NCI-H748 treated with DMSO at 0.1 percent for 48 hours (cell line): ENCODE measurements at places on chromosomes 1 and 21.

GRCh38 chr1:230065571-230065970 is 1.5 kb upstream of the GALNT2 start:
- DNase-seq: no peak

GRCh38 chr1:77281491-77282186 is at the start of gene AK5:
Gene AK5 (plus strand): TSS chr1:77282019. CDS start chr1:77282314, 295 bp downstream.
- peak; percentile 23 for DNase-seq

- no peak for DNase-seq
Observed at GRCh38 chr1:27632387-27633297, 2.3 kb downstream of the FGR start.

DNA sequence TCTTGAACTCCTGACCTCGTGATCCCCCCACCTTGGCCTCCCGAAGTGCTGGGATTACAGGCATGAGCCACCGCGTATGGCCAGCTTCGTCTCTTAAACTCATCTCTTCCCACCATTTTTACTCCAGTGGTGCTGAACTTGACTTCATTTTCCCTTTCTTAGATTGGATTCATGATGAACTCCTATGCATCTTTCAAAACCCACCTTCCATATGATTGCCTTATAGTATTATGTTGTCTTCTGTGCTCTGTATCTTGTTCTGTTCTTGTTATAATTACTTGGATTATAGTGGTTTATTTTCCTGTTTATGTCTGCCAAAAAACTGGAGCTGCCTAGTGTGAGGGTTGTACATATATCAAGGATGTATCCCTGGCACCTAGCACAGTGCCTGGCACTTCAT is 110.8 kb upstream of the GADD45A start:
- no peak for DNase-seq

- no peak for DNase-seq
Observed at GRCh38 chr1:94165843-94166242, 44.9 kb upstream of the ABCA4 start.

DNA sequence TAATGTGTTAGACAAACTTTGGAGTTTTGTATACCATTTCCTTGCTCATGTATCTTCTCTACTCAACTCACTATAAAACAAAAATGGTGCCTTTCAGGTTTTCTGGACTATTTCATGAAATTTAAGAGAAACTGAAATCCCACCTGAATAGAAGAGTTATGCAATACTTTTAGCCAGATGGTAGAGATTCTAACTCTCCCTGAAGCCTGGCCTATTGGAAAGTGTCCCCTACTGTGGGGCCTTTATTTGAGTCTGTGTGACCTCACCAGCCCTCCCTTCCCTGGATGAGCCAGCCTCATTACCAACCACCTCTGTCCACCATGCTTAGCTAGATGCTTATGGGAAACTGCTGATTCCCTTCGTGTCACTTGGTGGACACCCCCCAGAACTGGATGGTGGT is 35.5 kb downstream of the TBX19 start:
- no peak for DNase-seq

GRCh38 chr1:15949453-15950245 is 26.3 kb downstream of the ZBTB17 start:
- no peak for DNase-seq

DNA sequence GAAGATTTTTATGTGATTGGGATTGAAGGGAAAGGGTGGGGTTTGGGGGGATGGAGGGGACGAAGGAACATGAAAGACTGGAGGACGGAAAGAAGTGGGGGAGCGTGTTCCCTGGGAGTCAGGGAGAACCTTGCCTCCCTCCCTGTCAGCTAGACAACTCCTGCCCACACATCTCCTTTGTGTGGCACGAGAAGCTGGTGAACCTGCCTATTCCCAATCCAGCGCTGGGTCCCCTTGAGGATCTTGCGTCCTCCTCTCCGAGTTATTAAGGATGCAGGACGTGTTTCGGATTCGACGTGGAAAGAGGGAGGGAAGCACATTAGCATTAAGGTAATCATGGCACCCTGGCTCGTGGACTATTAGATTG is 1.4 kb downstream of the LRRC7 start:
- peak; percentile 55 for DNase-seq

GRCh38 chr1:113660088-113660487 is 99.2 kb downstream of the PHTF1 start:
- DNase-seq: no peak

DNA sequence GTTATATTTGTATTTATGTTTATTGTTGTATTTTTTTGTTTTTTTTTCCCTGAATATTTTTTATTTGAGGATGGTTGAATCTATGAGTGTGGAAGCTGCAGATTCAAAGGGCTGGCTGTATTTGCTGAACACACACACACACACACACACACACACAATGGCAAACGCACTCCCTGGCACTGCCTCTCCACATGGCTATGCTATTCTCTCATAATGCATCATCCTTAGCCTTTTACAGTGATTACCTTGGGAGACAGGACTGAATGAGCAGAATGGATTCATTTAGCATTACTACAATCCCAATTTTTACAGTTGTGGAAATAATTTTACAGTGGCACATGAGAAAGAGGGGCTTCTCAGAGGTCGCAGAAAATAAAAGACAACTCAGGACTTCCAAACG is 390.1 kb downstream of the PCP4 start:
- DNase-seq: no peak

GRCh38 chr1:119225265-119225664 is 84.8 kb upstream of the WARS2 start:
- DNase-seq: no peak

GRCh38 chr1:85473390-85473789 is 8.4 kb upstream of the DDAH1 start:
- no peak for DNase-seq

DNA sequence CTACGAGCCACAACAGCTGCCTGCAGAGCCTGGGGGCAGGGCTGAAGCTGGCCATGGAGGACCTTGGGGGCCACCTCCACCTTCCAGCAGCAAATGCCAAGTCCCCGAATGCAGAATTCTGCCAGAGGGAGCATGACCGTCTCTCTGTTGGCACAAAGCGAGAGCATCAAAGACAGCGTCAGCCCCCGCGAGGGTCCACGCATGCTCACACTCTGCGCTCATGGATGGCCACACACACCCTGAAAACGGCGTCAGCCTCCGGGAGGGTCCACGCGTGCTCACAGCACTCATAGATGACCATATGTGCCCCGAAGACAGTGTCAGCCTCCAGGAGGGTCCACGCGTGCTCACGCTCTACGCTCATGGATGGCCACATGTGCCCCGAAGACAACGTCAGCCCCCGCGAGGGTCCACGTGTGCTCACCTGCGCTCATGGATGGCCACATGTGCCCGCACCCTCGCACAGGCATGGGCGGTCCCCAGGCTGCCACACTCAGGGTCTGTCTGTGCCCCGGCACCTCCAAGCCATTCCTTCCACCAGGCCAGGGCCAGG is 46.5 kb downstream of the MORN1 start:
- DNase-seq: no peak

- no peak for DNase-seq
Observed at GRCh38 chr1:180278194-180278515, 48.1 kb downstream of the LHX4 start.

- DNase-seq: no peak
Observed at GRCh38 chr1:198030682-198031081, 113.5 kb downstream of the LHX9 start.

GRCh38 chr1:235272851-235273250 is 55.1 kb downstream of the ARID4B start:
- no peak for DNase-seq

GRCh38 chr1:204520834-204521709 is 4.9 kb downstream of the MDM4 start:
- DNase-seq: no peak

DNA sequence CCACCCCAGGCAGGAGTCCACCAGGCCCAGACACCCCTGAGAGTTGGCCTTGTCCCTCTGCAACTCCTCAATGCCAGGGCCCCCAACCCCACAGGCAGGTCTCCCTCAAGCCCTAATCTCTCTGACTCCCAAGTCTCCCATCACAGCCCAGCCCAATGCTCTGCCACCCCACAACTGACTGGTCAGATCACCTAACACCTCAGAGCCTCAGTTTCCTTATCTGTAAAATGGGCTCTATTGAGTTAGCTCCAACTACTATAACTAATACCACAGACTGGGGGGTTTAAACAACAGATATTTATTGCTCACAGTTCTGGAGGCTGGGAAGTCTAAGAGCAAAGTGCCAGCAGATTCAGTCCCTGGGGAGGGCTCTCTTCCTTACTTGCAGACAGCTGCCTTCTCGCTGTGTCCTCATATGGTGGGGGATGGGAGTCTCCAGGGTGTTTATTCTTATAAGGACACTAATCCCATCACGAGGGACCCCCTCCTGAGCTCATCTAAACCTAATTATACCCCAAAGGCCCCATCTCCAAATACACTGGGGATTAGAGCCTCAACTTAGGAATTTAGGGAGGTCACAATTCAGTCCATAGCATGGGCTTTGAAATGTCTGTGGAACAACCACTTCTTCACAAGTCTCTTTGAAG is 34.9 kb upstream of the ZC3H12A start:
- no peak for DNase-seq

DNA sequence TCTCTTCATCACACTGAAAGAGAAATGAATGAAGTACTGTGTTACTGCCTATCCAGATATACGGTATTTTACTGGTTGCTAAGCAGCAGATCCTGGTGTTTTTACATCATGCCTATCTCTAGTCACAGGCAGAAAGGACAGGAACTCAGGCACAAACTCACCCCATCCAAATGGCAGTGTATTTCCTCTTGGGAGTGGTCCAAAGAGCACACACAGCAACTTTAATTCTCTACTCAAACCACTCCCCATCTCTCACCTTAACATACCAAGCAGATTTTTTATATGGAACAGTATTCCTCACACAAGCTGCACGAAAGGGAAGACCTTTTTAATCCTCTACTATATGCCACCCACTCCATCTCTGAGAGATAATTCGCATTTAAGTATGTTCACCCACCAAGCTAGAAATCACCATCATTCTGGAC is 27.3 kb downstream of the EIF4G3 start:
- no peak for DNase-seq

GRCh38 chr1:180131510-180131909 is 23.2 kb upstream of the QSOX1 start:
- DNase-seq: no peak

DNA sequence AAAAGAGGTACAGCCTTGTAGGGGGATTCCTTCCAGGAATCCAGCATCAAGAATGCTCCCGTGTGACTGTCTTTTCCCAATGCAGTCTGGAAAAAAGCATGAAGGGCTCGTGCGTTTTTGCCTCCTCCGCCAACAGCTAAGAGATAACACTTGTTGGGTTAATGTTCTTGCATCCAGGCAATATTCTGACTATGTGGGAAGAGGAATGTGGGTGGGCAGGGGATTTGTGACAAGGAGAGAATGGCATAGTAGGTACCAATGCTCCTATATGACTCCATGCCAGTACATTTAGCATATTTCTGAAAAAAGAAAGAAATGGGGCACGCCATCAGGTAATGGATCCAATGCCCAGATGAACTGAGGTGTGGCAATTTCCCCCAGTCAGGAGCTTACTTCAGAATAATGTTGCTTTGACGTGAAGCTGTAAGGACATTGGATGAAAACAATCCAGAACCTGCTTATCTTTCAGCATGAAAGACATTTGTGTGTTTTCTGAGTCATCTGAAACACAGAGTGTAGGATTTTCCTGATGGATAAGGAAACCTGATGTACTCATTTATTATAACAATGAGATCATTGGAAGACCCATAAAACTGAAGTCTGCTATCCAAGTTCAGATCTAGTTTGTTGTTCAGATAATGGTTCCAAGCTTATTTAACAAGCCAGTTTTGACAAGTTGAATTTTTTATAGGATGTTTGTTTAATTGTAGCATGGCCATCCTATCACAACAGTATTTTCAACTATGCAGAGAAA is 105.5 kb downstream of the LYPLAL1 start:
- no peak for DNase-seq

DNA sequence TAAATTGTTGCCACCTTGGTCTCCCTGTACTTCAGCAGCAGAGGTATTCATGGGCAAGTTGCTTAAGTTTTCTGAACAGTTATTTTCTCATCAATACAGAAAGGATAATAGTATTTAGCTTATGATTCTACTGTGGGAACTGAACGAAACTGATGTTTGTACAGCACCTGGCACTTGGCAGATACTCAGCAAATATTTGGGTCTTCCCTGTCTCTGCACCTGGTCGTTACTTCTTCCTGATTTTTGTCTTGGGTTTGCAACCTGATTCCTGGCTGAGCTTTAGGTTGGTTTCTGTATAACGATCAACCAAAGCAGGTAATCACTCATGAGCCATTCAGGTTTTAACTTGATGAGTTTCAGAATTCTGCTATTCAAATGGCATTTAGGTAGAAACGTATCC is 490.6 kb downstream of the KIF26B start:
- peak; percentile 6 for DNase-seq
